ENCODE measurements at places on chromosomes 3 and 15.

DNA sequence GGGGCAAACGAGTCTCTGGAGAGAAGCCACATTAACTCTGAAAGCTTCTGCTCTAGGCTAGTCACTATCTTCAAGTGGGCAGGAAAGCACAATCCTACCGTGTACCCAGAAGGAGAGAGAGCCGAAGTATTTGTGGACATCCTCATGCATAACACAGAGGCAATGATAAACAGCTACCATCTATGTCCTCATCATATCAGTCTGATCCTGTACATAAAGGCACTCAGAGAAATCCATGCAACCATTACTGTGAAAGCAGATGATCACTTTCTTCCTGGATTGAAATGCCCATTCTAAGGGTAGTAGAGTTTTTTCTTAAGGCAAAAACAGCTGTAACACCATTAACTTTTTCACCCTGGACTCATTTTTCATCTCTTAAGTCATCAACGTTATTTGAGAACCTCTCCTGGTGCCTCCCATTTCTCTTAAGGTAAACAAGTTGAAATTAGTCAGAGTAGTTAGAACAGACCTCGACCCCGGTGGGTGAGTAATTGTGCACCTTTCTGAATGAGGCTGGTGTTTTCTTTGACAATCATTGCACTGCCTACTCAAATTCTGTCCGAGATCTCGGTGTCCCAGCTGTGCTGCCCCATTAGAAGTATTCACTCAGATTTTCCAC is 327.4 kb downstream of the SHQ1 start:
- peak; percentile 82 for DNase-seq
- no peaks in the 10 kb centered on the region for H3K36me3 ChIP-seq
- no peak overlapping the region for H3K27ac ChIP-seq

DNA sequence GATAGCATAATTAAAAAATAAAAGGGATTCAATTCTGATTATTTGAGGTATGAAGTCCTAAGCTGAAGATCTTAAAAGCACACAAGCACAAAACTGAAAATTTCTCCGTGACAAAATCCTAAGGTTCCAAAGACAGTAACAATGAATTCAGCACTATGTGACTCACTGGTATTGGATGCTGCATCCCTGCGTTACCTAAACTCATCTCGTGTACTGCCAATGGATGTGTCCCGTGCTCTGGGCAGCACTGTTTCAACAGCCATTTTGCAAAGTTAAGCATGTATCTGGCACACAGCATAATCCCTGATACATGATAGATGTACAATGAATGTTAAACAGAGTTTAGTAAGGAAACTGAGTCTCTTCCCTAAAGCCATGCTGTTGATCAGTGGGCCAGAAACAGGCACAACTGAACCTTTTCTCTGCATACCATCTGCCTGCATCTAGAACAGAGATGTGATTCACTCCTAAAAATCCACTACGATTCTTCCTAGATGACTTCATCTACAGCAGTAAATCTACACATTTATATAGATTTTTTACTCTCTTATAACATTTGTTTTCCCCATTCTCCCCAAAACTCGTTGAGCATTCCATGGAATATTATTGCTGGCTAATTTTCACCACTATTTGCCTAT is 14.3 kb downstream of the SUCLG2 start:
- peaks cover 17% of the 10 kb centered on the region for H3K36me3 ChIP-seq
- peaks cover 24% of the 10 kb centered on the region for H3K4me1 ChIP-seq
- H3K4me3 ChIP-seq: no peak overlapping the region
- no peak for DNase-seq
- no peaks in the 10 kb centered on the region for H3K27me3 ChIP-seq
- no peak overlapping the region for H3K27ac ChIP-seq

DNA sequence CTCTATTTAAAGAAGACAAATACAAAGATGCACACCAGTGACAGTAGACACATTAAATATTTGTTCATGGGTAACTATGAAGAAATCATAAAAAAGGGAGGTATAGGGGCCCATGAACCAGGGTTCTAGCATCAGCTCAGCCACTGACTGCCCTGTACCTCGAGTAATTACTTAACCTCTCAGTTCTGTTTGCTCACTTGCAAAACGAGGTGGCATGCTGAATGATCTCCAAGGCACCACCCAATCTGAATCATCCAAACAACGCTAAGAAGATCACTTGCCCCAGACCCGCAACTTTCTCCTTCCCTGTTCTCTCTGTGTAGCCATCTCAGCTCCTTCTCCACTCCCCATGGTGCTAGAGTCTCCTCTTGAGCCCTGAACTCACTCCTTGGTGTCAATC is 374.7 kb downstream of the VPS13C start:
- no peak overlapping the region for H3K27ac ChIP-seq
- no peak for DNase-seq
- no peak overlapping the region for H3K4me3 ChIP-seq
- no peaks in the 10 kb centered on the region for H3K27me3 ChIP-seq

GRCh38 chr3:39021029-39021428 is 30.7 kb downstream of the SCN11A start:
- no peak overlapping the region for H3K4me3 ChIP-seq
- no peaks in the 10 kb centered on the region for H3K36me3 ChIP-seq
- H3K4me1 ChIP-seq: no peaks in the 10 kb centered on the region
- no peak for DNase-seq
- H3K27me3 ChIP-seq: peaks cover 16% of the 10 kb centered on the region

- DNase-seq: no peak
- H3K4me3 ChIP-seq: no peak overlapping the region
- H3K27me3 ChIP-seq: peaks cover 55% of the 10 kb centered on the region
- H3K27ac ChIP-seq: no peak overlapping the region
Observed at GRCh38 chr3:156395961-156396710, 158.8 kb downstream of the SSR3 start.

DNA sequence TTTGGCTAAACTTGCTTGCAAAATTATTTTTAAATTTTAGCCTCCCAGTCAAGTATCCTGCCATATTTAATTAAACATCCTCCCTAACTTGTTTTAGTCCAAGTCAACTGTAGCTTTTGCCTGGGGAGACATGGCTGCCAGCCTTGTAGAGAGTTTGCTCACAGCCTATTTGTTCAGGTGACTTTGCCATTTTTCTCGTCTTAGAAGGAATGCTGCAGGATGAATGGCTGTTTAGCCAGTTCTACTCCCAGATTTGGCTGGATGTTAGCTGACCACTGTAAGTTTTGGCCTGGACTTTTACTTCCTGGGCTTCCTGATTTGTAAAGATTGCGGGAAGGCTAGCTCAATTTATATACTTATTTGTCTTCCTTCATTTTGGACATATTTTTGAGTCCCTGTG is 236.4 kb upstream of the SGO1 start:
- H3K27me3 ChIP-seq: no peaks in the 10 kb centered on the region
- H3K4me3 ChIP-seq: no peak overlapping the region
- H3K36me3 ChIP-seq: no peaks in the 10 kb centered on the region
- no peaks in the 10 kb centered on the region for H3K4me1 ChIP-seq

- DNase-seq: no peak
- no peaks in the 10 kb centered on the region for H3K4me1 ChIP-seq
- H3K36me3 ChIP-seq: no peaks in the 10 kb centered on the region
- no peak overlapping the region for H3K27ac ChIP-seq
Observed at GRCh38 chr15:65777053-65777452, 15.0 kb downstream of the DENND4A start.

DNA sequence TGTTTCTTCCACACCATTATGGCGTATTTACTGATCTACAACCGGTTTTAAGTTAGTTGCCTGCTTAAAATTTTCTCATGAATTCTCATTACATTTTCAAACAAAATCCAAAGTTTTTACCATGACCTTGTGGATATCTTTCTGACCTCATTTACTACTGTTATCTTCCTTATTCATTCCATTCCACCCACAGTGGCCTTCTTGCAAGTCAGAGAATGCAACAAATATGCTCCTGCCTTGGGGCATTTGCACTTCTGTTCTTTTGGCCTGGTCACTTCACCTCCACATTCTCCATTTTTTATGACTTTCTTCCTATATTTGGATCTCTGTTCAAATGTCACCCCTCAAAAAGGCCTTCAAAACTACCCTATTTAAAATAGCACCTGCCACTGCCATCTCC is 8.8 kb upstream of the SLC15A2 start:
- no peak for DNase-seq
- no peaks in the 10 kb centered on the region for H3K27me3 ChIP-seq
- no peak overlapping the region for H3K4me3 ChIP-seq
- H3K4me1 ChIP-seq: no peaks in the 10 kb centered on the region
- H3K27ac ChIP-seq: no peak overlapping the region
- H3K36me3 ChIP-seq: no peaks in the 10 kb centered on the region

DNA sequence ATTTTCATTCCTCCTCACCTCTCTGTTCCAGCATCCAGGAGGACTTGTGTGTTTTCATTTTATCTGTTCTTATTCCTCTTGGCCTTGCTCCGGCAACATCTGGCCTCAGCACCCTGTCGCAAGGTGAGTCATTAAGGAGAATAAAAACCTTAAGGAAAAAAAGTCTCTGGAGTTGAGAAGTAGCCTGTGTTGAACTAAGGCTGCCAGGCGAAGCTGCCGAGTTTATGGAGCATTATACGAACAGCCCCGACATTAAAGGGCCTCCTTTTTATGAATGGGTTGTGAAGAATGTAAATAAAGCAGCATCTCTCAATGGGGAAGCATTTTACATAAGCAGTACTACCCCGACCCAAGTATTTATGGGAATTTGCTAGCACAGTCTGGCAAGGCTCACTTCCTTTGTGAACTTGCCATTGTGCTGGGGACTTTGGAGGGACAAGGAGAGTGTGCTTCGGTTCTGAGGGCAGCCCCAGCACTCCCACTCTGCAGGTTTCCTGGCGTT is 4.7 kb downstream of the BAHD1 start:
- H3K27me3 ChIP-seq: no peaks in the 10 kb centered on the region
- peak overlapping the region; percentile 85 for H3K27ac ChIP-seq
- no peaks in the 10 kb centered on the region for H3K36me3 ChIP-seq
- DNase-seq: peak; percentile 56
- H3K4me3 ChIP-seq: no peak overlapping the region

DNA sequence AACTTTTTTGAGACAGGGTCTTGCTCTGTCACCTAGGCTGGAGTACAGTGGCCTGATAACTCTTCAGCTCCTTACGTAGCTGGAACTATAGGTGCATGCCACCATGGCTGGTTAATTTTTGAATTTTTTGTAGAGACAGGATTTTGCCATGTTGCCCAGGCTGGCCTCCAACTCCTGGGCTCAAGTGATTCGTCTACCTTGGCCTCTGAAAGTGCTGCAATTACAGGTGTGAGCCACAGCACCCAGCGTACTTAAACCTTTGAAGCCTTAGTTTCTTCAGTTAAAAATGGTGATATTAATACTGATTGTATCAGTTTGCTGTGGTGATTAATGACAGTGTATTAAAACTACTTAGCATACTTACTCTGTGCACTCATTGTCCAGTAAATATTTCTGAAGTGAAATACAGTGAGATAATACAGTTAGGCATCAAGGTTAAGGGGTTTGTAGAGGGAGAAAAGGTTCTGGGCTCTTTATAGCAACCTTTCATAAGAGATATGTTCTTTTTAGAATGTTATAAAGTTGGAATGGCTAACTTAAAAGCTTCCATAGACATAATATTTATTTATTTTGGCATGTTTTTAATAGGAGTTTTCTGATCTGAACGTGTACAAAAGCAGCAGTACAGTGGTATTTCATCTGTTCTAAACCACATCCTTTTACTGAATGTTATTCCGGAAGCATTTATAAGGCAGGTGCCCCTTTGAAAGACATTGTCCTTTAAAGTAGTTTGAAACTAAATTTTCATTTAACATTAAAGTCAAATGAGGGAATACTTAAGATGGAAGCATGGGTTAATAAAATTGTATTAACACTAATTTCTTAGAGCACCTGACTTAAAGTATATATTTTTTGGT is 23.6 kb downstream of the NCK1 start:
- no peak overlapping the region for H3K27ac ChIP-seq
- DNase-seq: no peak
- no peaks in the 10 kb centered on the region for H3K27me3 ChIP-seq
- H3K4me3 ChIP-seq: no peak overlapping the region

DNA sequence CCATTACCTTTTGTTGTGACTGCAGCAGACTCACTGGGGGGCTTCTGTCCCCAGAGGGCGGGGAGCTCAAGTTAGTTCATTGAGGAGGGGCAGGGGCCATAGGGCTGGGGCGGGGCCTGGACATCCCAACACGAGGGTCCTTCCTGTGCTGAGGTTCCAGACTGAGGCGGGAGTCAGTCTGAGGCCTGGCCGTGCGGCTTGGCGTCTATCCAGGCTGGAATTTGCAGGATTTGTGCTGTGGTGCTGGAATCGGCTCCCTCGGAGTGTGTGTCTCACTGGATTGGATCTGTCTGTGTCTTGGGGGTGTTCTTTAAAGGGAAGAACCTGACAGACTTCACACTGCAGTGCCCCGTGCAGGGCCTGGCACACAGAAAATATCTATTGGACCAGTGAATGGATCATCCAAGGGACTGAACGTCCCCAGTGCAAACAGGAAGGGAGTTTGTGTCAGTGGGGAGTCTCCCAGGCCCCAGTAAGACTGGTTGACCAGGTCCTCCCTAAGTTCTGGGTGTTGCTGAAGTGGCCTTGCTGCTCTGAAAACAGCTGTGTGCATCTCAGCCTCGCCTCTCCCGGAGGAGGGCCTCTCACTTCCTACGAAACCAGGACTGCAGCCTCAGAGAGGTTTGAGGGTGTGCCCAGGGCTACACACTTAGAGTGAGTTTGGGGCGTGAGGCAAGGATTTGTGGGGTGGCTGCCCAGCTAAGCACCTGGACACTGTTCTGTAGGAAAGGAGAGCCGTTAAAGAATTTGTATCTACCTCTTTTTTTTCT is 26.1 kb downstream of the GOLGA6L2 start:
- H3K4me1 ChIP-seq: peaks cover 7% of the 10 kb centered on the region
- no peaks in the 10 kb centered on the region for H3K27me3 ChIP-seq
- no peaks in the 10 kb centered on the region for H3K36me3 ChIP-seq

DNA sequence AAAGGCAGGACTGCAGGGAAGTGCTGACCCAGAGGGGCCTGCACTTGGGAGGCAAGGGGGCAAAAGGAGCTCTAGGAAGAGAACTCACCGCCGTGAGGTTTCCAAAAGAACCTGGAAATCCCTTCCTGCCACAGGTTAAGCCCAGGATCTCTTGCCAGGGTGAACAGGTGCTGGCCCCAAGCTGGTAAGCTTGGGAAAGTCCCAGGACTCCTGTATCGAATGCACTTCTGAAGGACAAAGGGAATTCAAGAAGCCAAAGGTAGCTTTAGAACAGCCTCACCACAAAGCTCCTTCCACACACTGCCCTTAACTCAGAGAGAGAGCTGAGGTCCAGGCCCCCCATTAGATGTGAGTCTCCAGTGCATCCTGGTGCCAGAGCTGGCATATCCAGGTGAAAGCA is 11.9 kb upstream of the SKIC8 start:
- no peaks in the 10 kb centered on the region for H3K36me3 ChIP-seq
- no peak overlapping the region for H3K27ac ChIP-seq
- H3K4me1 ChIP-seq: no peaks in the 10 kb centered on the region
- H3K27me3 ChIP-seq: no peaks in the 10 kb centered on the region
- DNase-seq: no peak

All from MCF 10A (cell line).